ENCODE measurements at places on chromosomes 16 and 17. TPM values are rescaled to one million over a fixed set of nuclear protein-coding genes. Genes with fewer than 3 reads are reported as not detected.

PRSS33 gene
- total RNA-seq: not detected

DNA sequence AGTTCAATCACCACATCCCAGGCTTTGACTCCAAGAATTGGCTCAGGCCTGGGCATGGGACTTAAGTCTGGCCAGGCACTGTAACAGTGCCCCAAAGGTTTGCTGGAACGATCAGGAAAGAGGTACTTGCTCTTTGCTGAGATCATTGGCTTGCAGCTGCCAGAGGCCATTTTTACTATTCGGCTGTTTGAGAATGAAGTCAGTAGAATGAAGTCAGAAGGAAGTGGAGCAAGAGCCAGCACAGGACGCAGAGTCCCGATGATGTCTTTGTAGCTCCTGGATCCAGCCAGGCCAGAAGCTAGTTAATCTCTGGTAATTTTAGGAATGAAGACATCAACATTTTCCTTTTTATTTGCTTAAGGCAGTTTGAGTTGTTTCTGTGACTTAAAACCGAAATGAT, 195.5 kb downstream of the RAB11FIP4 start:
- H3K4me1 ChIP-seq: peaks cover 10% of the 10 kb centered on the region
- H3K27me3 ChIP-seq: no peaks in the 10 kb centered on the region
- no peaks in the 10 kb centered on the region for H3K36me3 ChIP-seq
- no peak overlapping the region for H3K4me3 ChIP-seq

DNA sequence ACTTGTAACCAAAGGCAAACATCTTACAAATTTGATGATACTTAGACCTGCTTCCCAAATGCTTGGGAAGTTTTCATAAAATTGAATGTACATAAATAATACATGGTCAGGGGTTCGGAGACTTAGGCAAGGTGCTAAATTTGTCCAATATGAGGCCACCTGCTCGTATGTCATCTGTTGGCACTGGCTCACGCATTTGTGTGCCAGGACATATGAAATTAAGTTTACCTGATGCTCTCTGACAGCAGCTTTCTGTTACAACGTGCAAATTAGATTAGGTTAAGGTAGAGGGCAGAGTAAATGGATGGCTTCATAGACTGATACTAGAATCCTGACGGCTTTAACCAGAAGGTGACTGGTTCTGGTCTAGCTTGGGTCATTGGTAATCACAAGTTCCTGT, 970.3 kb upstream of the RBFOX1 start:
- H3K27me3 ChIP-seq: no peaks in the 10 kb centered on the region
- no peaks in the 10 kb centered on the region for H3K36me3 ChIP-seq
- no peak overlapping the region for H3K4me3 ChIP-seq
- DNase-seq: no peak
- H3K4me1 ChIP-seq: no peaks in the 10 kb centered on the region

GRCh38 chr17:350706-351448, 1.7 kb downstream of the RPH3AL start:
- H3K36me3 ChIP-seq: no peaks in the 10 kb centered on the region
- peak; percentile 91 for DNase-seq

- no peaks in the 10 kb centered on the region for H3K36me3 ChIP-seq
- no peak overlapping the region for H3K4me3 ChIP-seq
- DNase-seq: no peak
- H3K4me1 ChIP-seq: no peaks in the 10 kb centered on the region
- no peak overlapping the region for H3K27ac ChIP-seq
Measured at GRCh38 chr17:79543531-79543930, 67.3 kb downstream of the RBFOX3 start.

DNA sequence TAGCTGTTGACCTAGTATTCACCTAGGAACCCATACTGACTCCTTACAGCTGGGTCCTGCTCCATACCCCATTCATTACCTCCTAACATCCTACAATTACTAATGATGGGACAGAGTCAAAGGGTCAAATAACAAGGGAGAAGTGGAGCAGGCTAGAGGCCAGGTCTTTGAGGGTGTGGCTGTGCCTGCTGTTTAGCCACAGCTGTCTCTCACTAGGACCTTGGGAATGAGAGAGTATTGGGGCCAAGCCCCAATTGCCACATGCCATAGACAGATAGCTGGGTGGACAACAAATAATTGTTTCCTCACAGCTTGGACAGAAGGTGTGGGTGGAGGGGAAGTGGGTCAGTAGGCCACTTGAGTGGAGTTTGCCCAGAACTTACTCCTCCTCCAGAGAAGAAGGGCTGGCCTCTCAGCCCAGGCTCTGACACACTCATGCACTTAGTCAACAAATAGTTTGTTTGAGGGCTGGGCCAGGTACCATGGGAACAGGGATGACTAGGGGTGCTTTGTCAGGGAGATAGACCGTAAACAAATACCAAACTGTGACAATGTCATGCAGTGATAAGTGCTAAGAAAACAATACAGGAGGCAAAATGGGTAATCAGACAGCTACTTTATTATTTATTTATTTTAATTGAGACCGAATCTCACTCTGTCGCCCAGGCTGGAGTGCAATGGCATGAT, 10.2 kb upstream of the CENPT start:
- H3K27me3 ChIP-seq: no peaks in the 10 kb centered on the region
- no peak overlapping the region for H3K4me3 ChIP-seq
- DNase-seq: no peak
- no peaks in the 10 kb centered on the region for H3K36me3 ChIP-seq

DNA sequence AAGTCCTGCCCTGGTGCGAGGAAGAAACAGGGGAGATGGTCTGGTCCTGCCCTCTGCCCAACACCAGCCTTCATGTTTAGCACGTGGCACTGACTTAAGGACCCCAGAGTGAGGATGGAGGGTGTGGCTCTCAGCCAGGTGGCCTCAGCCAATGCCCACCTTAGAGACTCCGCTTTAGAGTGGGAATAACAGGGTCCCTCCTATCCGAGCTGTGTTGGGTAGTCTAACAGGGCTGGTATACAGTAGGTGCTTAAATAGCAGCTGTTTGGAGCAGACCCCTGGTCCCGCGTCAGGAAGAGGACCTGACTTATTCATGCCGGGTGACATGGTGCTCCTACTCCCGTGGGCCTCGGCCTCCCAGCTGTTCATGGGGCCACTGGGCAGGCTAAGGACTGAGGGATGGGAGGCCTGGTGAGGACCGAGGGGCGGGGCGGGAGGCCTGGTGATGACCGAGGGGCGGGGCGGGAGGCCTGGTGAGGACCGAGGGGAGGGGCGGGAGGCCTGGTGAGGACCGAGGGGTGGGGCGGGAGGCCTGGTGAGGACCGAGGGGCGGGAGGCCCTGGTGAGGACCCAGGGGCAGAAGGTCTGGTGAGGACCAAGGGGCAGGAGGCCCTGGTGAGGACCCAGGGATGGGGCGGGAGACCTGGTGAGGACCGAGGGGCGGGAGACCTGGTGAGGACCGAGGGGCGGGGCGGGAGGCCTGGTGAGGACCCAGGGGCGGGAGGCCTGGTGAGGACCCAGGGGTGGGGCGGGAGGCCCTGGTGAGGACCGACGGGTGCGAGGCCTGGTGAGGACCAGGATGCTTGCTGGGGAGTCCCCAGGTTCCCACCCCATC, 7.6 kb downstream of the ZFPM1 start:
- no peak overlapping the region for H3K4me3 ChIP-seq
- no peak for DNase-seq
- no peaks in the 10 kb centered on the region for H3K36me3 ChIP-seq
- no peak overlapping the region for H3K27ac ChIP-seq

DNA sequence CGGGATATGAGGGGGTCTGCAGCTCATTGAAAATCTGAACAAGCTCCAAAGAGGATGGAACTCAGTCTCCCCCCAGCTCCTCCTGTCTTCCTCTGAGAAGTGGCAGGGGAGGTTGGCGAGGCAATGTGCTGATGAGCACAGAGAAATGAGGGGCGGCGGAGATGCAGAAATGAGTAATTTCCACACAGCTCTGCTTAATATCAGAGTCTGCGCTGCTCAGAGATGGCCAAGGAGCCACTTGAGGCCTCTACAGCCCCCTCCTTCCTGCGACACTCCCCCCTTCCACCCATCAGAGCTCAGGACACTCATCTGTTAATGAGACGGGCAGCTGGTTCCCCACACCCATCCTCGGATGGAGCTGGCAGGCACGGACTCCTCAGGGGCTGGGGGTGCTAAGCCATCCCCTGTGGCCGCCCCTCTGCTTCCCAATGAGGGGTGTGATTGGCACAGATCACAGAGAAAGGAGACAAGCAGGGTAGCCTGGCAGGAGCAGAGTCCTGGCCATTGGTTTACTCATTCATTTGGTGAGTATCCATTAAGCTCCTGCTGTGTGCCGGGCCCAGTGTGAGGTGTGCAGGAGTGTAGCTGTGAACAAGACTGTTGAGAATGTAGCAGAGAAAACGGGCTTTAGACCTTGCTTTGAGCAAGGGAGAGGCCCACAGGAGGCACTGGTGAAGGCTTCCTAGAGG, 12.7 kb upstream of the CRHR1 start:
- DNase-seq: no peak
- peaks cover 5% of the 10 kb centered on the region for H3K4me1 ChIP-seq
- peaks cover 10% of the 10 kb centered on the region for H3K27me3 ChIP-seq
- no peak overlapping the region for H3K27ac ChIP-seq

GRCh38 chr17:30376621-30377452, 1.9 kb upstream of the CPD start:
- no peak overlapping the region for H3K27ac ChIP-seq
- H3K27me3 ChIP-seq: no peaks in the 10 kb centered on the region
- DNase-seq: peak; percentile 47
- H3K4me3 ChIP-seq: no peak overlapping the region
- H3K36me3 ChIP-seq: no peaks in the 10 kb centered on the region

DNA sequence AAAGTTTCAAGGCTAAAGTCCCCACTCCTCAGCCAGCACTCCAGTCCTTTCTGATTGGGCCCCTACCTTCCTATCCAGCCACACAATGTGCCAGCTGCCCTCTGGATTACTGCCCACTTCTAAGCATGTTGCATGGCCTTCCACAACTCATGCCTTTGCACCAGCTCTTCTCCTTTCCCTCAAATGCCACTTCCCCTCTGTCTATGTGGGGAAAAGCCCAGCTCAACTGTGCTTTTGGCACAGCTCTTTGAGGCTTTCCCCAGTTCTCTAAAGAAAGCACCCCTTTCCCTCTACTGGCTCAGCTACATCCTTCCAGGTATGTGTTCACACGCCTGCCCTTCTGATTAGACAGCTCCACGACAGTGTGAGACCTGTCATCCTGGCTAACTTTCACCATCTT, 18.5 kb downstream of the GTF3C1 start:
- no peak overlapping the region for H3K27ac ChIP-seq
- peaks cover 13% of the 10 kb centered on the region for H3K4me1 ChIP-seq
- peaks cover 38% of the 10 kb centered on the region for H3K36me3 ChIP-seq
- DNase-seq: no peak
- no peaks in the 10 kb centered on the region for H3K27me3 ChIP-seq

- H3K27me3 ChIP-seq: no peaks in the 10 kb centered on the region
- no peak overlapping the region for H3K4me3 ChIP-seq
- no peak for DNase-seq
- no peaks in the 10 kb centered on the region for H3K36me3 ChIP-seq
- H3K4me1 ChIP-seq: no peaks in the 10 kb centered on the region
Measured at GRCh38 chr17:62994931-62995330, 28.9 kb downstream of the TANC2 start.

- H3K4me3 ChIP-seq: no peak overlapping the region
- peaks cover 24% of the 10 kb centered on the region for H3K4me1 ChIP-seq
- no peak for DNase-seq
Measured at GRCh38 chr17:82489851-82490511, 29.6 kb upstream of the FOXK2 start.

DNA sequence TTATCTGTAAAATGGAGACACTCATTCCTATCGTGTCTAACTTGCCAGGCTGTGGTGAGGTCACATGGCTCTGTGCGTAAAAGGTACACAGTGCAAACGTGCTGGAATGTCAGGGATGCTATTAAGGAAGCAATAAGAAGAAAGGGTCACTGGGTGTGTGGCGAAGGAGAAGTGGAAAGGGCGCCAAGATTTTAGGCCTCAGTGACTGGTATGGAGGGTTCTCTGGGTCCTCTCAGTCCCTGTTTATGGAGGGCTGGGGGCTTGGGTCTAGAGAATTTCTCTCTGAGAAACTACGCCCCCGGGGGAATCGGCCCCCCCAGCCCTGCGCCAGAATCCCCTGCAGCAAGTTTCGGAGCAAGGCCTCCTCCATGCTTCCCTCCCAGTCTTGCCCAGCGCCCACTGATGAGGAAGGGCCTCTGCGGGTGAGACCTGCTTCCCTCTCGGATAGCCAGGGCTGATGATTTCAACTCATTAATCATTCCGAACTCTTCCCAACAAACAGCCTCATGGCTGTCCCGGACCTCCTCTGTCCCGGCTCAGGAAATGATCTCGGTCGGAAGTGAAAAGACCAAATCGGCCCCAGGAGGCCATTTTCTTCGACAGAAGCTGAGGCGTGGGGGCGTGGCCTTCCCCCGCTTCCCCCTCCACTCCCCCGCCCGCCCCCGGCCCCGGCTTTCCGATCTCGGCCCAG, 1.2 kb upstream of the HEXIM1 start:
- H3K27me3 ChIP-seq: no peaks in the 10 kb centered on the region
- peak overlapping the region; percentile 93 for H3K4me3 ChIP-seq
- peak overlapping the region; percentile 93 for H3K27ac ChIP-seq
- no peak for DNase-seq

SLC6A2 gene
- not detected for total RNA-seq

TBC1D3H gene
- total RNA-seq: not detected

DNA sequence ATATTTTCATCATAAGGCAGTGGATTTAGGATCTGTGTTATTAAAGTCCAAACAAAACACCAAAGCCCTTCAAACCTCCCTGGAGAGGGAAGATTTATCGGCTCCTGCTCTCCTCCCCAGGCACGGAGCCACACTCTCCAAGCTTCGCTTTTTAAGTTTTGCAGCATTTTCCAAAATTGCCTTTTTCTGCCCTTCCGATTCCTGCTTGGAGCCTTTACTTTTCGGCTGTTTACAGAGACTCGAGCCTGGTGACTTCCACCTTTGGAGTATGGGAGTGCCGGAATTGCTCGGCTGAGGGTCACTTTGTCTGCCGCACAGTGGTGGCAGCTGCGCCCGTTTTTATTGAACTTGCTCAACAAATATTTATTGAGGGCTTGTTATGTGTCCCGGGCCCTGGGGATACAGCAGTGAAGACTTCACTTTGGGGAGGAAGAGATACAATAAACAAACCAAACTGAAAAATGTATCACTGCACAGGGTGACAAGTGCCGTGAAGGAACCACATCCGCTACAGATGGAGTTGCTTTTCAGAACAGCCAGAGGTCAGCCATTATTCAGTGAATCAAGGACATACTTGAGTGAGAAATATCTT, 185.5 kb downstream of the NTN1 start:
- peaks cover 7% of the 10 kb centered on the region for H3K4me1 ChIP-seq
- H3K27ac ChIP-seq: no peak overlapping the region
- DNase-seq: no peak
- no peaks in the 10 kb centered on the region for H3K27me3 ChIP-seq
- no peak overlapping the region for H3K4me3 ChIP-seq

DNA sequence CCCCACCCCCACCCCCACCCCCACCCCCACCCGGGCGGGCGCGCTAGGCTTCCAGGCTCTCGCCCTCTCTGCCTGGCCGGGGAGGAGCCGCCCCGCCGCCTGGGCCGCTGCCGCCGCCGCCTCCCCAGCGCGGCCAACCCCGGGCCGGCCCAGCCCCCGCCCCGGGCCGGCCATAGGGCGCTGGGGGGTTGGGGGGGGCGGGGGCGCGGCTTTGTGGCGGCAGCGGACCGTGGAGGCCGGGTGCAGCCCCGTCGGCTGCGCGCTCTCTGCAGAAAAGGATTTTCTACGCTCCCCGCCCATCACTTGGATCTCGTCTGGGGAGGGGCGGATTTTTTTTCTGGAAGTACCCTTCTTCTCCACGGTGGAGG, 230.9 kb downstream of the MRTFB start:
- H3K36me3 ChIP-seq: no peaks in the 10 kb centered on the region
- peak overlapping the region; percentile 99 for H3K4me3 ChIP-seq
- no peaks in the 10 kb centered on the region for H3K4me1 ChIP-seq
- peak; percentile 65 for DNase-seq
- no peaks in the 10 kb centered on the region for H3K27me3 ChIP-seq

Data from heart left ventricle (tissue), 16 donors.